ENCODE measurements at places on chromosomes 4 and X. TPM values are rescaled to one million over a fixed set of nuclear protein-coding genes. Genes with fewer than 3 reads are reported as not detected.

- DNase-seq: no peak
These were observed 22.8 kb upstream of the FMR1NB start for GRCh38 chrX:147958291-147958690.

The ZNF630 gene
- 2.1 TPM for total RNA-seq

DNA sequence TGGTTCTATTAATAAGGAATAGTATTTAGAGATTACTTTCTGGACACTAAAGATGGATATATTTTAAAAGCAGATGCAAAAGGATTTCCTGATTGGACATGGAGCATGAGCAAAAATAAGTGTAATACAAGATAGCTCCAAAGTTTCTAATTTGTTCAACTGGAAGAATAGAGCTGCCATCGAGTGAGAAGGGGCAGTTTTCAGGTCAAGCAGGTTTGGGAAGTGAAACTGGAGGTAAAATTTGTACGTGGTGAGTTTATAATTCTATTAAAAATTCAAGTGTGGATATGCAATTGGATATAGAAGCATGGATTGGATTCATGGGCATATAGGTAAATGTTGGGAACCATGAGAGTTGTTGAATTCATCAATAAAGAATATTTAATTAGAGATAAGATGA is 31.8 kb downstream of the PRDM8 start:
- DNase-seq: no peak

The BEX3 gene
- total RNA-seq: 196 TPM

GRCh38 chr4:112266823-112267222 is 18.9 kb downstream of the TIFA start:
- no peak for DNase-seq

- DNase-seq: no peak
These were observed 344.8 kb downstream of the ANK2 start for GRCh38 chr4:113394108-113394729.

GRCh38 chr4:101813604-101814003 is 23.1 kb downstream of the BANK1 start:
- DNase-seq: no peak

The CXCL10 gene
- total RNA-seq: not detected

DNA sequence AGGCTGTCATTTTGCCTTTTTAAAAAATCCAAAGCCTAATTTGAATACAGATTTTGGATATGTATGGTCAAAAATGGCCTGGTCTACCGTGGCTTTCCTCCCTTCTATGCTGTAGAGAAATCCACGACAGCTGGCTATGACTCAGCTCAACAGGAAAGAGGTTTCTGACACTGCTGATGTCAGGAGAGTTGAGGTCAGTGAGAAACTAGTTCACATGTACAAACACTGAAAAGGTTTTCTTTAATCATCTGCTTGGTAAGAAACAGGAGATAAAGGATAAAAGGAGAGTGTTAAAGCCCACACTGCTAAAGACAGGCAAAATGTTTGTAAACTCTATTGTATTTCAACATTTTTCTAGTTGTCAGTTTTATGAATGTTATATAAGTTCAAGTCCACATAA is 113.9 kb downstream of the NYX start:
- DNase-seq: no peak

DNA sequence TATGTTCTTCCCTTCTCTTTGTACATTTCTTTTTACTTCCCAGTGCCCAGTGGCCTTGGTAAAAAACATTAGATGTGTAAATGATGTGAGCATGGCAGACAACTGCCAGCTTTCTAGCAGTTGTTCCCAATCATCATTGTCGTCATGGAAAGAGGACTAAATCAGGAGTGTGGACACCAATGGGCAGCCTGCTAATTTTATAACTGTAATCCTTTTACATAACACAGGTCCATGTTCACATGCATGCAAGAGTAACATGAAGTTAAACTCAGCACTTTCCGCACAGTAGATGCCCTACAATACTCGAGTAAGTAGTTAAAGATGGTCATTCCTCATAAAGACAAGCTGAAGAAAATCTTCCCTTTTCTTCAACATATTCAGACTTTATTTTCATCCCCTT is 23.4 kb upstream of the G3BP2 start:
- DNase-seq: no peak

- DNase-seq: no peak
These were observed 16.4 kb downstream of the TCEANC start for GRCh38 chrX:13669246-13669737.

The STK32B gene
- total RNA-seq: 13.1 TPM

The NXT2 gene
- 9.5 TPM for total RNA-seq

GRCh38 chr4:38788317-38788716 is 5.5 kb upstream of the TLR10 start:
- DNase-seq: no peak

DNA sequence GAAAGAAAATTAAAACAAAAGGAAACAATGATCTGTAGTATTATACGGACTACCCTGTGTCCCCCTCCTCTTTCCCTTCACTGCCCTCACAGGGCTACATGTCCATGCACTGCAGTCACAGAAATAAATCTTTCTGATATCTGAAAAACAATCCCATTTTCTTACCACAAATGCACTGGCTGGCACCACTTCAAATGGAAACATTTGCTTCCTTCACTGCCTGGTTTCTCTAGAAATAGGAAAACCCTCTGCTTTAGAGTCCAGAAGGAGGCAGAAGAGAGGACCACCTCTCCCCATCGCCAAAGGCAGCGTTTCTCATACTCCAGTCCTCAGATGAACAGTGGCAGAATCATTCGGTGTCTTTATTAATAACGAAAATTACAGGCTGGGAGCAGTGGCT is 98.2 kb downstream of the GRIA3 start:
- no peak for DNase-seq

- DNase-seq: no peak
These were observed 1583.3 kb downstream of the STIM2 start for GRCh38 chr4:28443801-28444412.

GRCh38 chr4:48543796-48544195 is 53.7 kb downstream of the ZAR1 start:
- no peak for DNase-seq

- no peak for DNase-seq
These were observed 178.5 kb downstream of the CBR4 start for GRCh38 chr4:168831585-168831918.

The DCAF12L1 gene
- not detected for total RNA-seq

- DNase-seq: no peak
These were observed 20.4 kb downstream of the BMP2K start for GRCh38 chr4:78796526-78796925.

The GIMD1 gene
- not detected for total RNA-seq

The CT83 gene
- not detected for total RNA-seq

GRCh38 chr4:126957987-126958386 is 674.8 kb upstream of the INTU start:
- DNase-seq: no peak

GRCh38 chr4:105137121-105137875 is 9.4 kb upstream of the TET2 start:
- DNase-seq: no peak

The KLHL5 gene
- 83.3 TPM for total RNA-seq

Data from chondrocyte (in vitro differentiated cells).